ENCODE measurements at places on chromosomes 5 and 9.
A peak's percentile ranks its signal among the peaks of the same experiment; 100 is the strongest.

- H3K4me1 ChIP-seq = no peaks in the 10 kb centered on the region
- H3K27ac ChIP-seq = no peak overlapping the region
- no peaks in the 10 kb centered on the region for H3K36me3 ChIP-seq
- H3K27me3 ChIP-seq = no peaks in the 10 kb centered on the region
- H3K4me3 ChIP-seq = no peak overlapping the region
These were observed 584.6 kb upstream of the CDH18 start for GRCh38 chr5:20572614-20573013.

- H3K4me3 ChIP-seq = no peak overlapping the region
- H3K27ac ChIP-seq = no peak overlapping the region
- peaks cover 12% of the 10 kb centered on the region for H3K27me3 ChIP-seq
- peaks cover 4% of the 10 kb centered on the region for H3K4me1 ChIP-seq
- no peak for DNase-seq
- peaks cover 5% of the 10 kb centered on the region for H3K36me3 ChIP-seq
These were observed 4.2 kb upstream of the SCGB3A1 start for GRCh38 chr5:180595381-180596114.

GRCh38 chr5:137446615-137447014 lies 52.5 kb downstream of the SPOCK1 start:
- H3K4me3 ChIP-seq = no peak overlapping the region
- H3K36me3 ChIP-seq = no peaks in the 10 kb centered on the region
- DNase-seq = no peak
- no peak overlapping the region for H3K27ac ChIP-seq
- H3K27me3 ChIP-seq = peaks cover 15% of the 10 kb centered on the region
- no peaks in the 10 kb centered on the region for H3K4me1 ChIP-seq

- no peaks in the 10 kb centered on the region for H3K27me3 ChIP-seq
- no peak for DNase-seq
- H3K4me3 ChIP-seq = no peak overlapping the region
These were observed 23.9 kb downstream of the RNF130 start for GRCh38 chr5:180047667-180048066.

GRCh38 chr5:71738662-71739361 lies 19.7 kb downstream of the CARTPT start:
- peak overlapping the region; percentile 31 for H3K4me3 ChIP-seq
- H3K27me3 ChIP-seq = peaks cover 19% of the 10 kb centered on the region
- no peaks in the 10 kb centered on the region for H3K36me3 ChIP-seq
- H3K4me1 ChIP-seq = peaks cover 7% of the 10 kb centered on the region

GRCh38 chr9:127506814-127507750 lies 55.8 kb downstream of the LRSAM1 start:
- H3K27ac ChIP-seq = no peak overlapping the region
- H3K27me3 ChIP-seq = no peaks in the 10 kb centered on the region
- peak; percentile 59 for DNase-seq
- H3K4me3 ChIP-seq = no peak overlapping the region

GRCh38 chr9:129569502-129570449 lies 51.1 kb downstream of the C9orf50 start:
- DNase-seq = no peak
- peaks cover 14% of the 10 kb centered on the region for H3K27me3 ChIP-seq
- H3K27ac ChIP-seq = no peak overlapping the region
- peak overlapping the region; percentile 72 for H3K4me3 ChIP-seq
- peaks cover 14% of the 10 kb centered on the region for H3K4me1 ChIP-seq

DNA sequence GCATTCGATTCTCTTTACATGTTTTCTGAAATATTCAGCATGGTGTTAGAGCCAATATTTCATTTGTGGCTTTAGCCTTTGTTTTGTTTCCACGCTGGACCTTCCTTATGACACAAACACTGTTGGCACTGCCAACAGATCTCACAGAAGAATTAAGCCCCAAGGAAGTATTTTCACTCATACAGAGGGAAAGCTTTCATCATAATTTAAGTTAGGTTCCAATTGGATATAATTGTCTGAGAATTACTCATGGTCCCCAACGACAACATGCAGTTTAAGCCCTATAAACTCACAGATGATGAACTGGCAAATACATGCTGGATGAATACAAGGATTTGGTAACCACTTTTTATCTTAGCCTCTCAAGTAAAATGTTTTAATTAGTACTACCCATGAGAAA lies 259.5 kb downstream of the EBF1 start:
- DNase-seq = no peak
- H3K4me1 ChIP-seq = no peaks in the 10 kb centered on the region
- H3K4me3 ChIP-seq = no peak overlapping the region
- H3K36me3 ChIP-seq = no peaks in the 10 kb centered on the region
- H3K27me3 ChIP-seq = peaks cover 37% of the 10 kb centered on the region

GRCh38 chr5:9831823-9832222 lies 201.7 kb upstream of the TAS2R1 start:
- no peaks in the 10 kb centered on the region for H3K27me3 ChIP-seq
- no peaks in the 10 kb centered on the region for H3K36me3 ChIP-seq
- H3K4me3 ChIP-seq = no peak overlapping the region
- no peaks in the 10 kb centered on the region for H3K4me1 ChIP-seq
- no peak for DNase-seq
- no peak overlapping the region for H3K27ac ChIP-seq

GRCh38 chr9:16572005-16572734 lies 298.3 kb downstream of the BNC2 start:
- H3K4me3 ChIP-seq = no peak overlapping the region
- H3K27me3 ChIP-seq = no peaks in the 10 kb centered on the region
- DNase-seq = no peak
- H3K4me1 ChIP-seq = peaks cover 5% of the 10 kb centered on the region
- H3K27ac ChIP-seq = no peak overlapping the region
- H3K36me3 ChIP-seq = no peaks in the 10 kb centered on the region

- H3K4me3 ChIP-seq = no peak overlapping the region
- H3K4me1 ChIP-seq = no peaks in the 10 kb centered on the region
- no peaks in the 10 kb centered on the region for H3K36me3 ChIP-seq
- no peak for DNase-seq
- H3K27me3 ChIP-seq = peaks cover 27% of the 10 kb centered on the region
These were observed 283.3 kb upstream of the ANKRD55 start for GRCh38 chr5:56516441-56516840.

GRCh38 chr5:138470322-138471051 lies 5.2 kb downstream of the EGR1 start:
- peaks cover 6% of the 10 kb centered on the region for H3K27me3 ChIP-seq
- no peak overlapping the region for H3K27ac ChIP-seq
- DNase-seq = no peak
- H3K4me1 ChIP-seq = peaks cover 19% of the 10 kb centered on the region
- no peaks in the 10 kb centered on the region for H3K36me3 ChIP-seq

GRCh38 chr5:61319388-61320146 lies 12.5 kb upstream of the ZSWIM6 start:
- no peak overlapping the region for H3K27ac ChIP-seq
- DNase-seq = no peak
- no peaks in the 10 kb centered on the region for H3K36me3 ChIP-seq
- peaks cover 4% of the 10 kb centered on the region for H3K4me1 ChIP-seq
- peaks cover 32% of the 10 kb centered on the region for H3K27me3 ChIP-seq

DNA sequence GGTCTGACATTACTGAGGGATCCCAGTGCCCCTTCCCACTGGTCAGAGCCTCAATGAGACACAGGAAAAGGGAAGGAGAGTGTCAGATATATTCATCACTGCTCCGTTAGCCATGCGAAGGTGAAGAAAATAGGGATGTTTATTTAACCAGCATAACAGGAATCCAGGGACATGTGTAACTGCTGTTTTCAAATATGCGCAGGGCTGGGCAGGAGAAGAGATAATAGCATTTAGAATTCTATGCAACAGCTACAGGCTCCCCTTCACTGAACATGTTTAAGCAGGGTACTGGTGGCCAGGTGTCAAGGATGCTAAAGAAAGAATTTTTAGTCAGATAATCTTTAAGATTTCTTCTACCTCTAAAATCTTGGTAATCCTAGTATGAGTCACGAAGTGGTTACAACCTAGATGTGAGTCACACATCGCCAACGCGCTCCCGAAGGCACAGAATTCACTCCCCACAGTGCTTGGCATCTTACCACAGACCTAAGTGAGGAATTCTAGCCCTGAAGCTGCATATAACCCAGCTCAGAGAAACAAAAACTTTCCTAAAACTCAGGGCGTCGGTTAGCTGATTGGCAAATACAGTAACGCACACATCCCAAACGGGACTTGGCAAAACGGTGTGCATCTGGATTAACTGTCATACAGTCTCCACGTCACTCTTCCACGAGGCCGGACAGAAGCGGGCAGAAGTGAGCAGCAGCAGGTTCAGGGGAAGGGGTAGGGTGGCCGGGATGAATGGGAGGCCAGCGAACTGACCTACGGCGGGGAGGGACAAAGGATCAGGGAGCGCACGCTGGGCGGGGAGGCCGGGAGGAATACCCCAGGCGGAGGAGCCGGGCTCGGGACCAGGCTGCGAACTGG lies 1.1 kb downstream of the CTNNAL1 start:
- no peaks in the 10 kb centered on the region for H3K36me3 ChIP-seq
- peaks cover 3% of the 10 kb centered on the region for H3K27me3 ChIP-seq
- H3K4me1 ChIP-seq = peaks cover 22% of the 10 kb centered on the region

DNA sequence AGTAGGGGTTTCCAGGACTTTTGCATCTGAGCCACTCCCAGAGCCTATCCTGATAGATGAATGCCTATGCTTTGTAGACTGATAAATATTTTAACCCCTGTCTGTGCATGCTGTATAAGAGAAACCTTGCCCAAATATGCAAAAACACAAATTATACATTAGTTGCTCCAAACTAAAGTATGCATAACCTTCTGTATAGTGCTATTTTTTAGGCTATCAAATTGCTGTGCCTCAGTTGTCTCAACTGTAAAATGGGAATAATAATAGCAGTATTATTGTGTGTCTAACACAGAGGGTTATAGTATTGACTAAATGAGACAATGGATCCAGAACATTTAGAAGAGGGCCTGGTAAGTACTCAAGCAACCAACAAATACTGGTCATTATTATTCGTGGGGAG lies 117.7 kb downstream of the LIFR start:
- H3K36me3 ChIP-seq = no peaks in the 10 kb centered on the region
- H3K4me3 ChIP-seq = no peak overlapping the region
- H3K27ac ChIP-seq = no peak overlapping the region
- no peaks in the 10 kb centered on the region for H3K4me1 ChIP-seq
- peaks cover 34% of the 10 kb centered on the region for H3K27me3 ChIP-seq

- peak overlapping the region; percentile 72 for H3K27ac ChIP-seq
- H3K4me1 ChIP-seq = peaks cover 47% of the 10 kb centered on the region
- peaks cover 12% of the 10 kb centered on the region for H3K36me3 ChIP-seq
- H3K4me3 ChIP-seq = peak overlapping the region; percentile 74
These were observed 52.5 kb downstream of the FNBP1 start for GRCh38 chr9:129990269-129991010.

DNA sequence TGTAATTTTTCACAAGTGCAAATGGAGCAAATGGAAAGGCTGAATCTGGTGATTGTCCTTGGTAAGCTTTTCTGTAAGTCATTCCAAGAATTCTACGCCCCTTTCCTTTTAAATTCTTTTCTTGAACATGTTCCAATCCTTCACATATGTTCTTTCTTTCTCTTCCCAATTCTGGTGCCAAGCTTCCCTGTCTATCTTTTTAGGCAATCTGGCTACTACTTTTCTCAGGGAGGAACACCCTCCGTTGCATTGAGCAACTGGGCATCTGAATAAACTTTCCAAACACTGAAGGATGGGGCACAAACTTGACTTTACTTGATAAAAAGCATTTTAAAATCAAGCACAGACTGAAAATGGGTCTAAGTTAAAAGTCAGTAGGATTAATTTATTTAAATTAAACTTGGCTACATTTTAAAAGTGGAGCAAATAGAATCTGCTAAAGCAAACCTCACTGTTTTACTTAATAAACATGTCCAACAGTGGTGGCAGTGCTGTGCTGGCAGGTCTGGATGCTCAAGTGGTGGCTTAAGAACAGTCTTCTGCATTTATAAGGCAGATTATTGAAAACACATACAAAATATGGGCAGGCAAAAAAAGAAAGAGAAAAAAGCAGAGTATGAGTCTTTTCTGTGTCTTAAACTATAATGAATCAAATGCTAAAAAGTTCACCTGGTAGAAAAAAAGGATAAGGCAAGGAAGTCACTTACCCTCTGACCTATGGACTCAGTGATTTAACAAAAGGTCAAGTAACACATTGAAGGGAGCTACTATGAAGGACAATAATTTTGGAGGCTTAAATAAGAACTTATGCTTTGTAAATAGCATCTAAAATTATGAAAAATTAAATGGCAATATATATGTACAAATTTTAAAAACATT lies 5.4 kb downstream of the ELL2 start:
- H3K27ac ChIP-seq = no peak overlapping the region
- H3K36me3 ChIP-seq = peaks cover 27% of the 10 kb centered on the region
- DNase-seq = no peak
- no peaks in the 10 kb centered on the region for H3K27me3 ChIP-seq

GRCh38 chr5:75364571-75365280 lies 27.7 kb downstream of the HMGCR start:
- H3K27me3 ChIP-seq = no peaks in the 10 kb centered on the region
- H3K4me1 ChIP-seq = no peaks in the 10 kb centered on the region
- peaks cover 12% of the 10 kb centered on the region for H3K36me3 ChIP-seq
- H3K4me3 ChIP-seq = no peak overlapping the region

DNA sequence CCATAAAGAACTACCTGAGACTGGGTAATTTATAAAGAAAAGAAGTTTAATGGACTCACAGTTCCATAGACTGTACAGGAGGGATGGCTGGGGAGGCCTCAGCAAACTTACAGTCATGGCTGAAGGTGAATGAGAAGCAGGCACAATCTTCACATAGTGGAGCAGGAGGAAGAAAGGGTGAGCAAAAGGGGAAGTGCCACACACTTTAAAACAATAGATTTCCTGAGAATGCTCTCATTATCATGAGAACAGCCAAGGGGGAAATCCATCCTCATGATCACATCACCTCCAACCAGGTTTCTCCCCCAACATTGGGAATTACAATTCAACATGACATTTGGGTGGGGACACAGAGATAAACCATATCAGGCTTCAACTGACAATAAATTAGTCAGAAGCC lies 664.9 kb downstream of the TAF11L14 start:
- H3K4me3 ChIP-seq = no peak overlapping the region
- H3K27ac ChIP-seq = no peak overlapping the region
- no peaks in the 10 kb centered on the region for H3K4me1 ChIP-seq
- H3K36me3 ChIP-seq = no peaks in the 10 kb centered on the region
- no peak for DNase-seq
- no peaks in the 10 kb centered on the region for H3K27me3 ChIP-seq
